ENCODE measurements at places on chromosomes 3 and 15. TPM values are rescaled to one million over a fixed set of nuclear protein-coding genes. Genes with fewer than 3 reads are reported as not detected.

Gene NUP210
- 2.6 TPM for total RNA-seq

DNA sequence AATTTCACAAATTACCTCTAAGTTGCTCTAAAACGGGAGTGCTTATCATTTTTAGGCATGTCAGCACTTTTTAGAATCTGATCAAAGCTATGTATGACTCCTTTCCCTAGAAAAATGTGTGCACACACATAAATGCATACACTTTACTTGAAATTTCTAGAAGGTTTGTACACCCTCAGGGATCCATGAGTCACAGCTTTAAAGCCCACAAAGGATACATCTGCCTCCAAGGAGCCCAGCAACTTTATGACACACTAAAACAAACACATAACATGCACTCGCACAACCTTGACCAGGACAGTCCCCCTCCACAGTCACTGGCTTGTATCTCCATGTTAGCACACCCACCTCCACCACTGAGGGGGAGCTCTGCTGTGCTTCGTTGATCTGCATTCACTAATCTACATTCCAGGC is 722.0 kb upstream of the CFAP20DC start:
- DNase-seq, result no peak

GRCh38 chr3:74048699-74049098 is 424.0 kb upstream of the PDZRN3 start:
- no peak for DNase-seq

- no peak for DNase-seq
Observed at GRCh38 chr15:34365836-34366235, 1.2 kb downstream of the LPCAT4 start.

Gene UBR1
- total RNA-seq, result 35.6 TPM

Gene OR5K2
- total RNA-seq, result not detected
